ENCODE measurements at places on chromosomes 12 and 14. TPM values are rescaled to one million over a fixed set of nuclear protein-coding genes. Genes with fewer than 3 reads are reported as not detected.

Gene TM9SF1
- 36.6 TPM for polyA plus RNA-seq

- DNase-seq: no peak
Measured at GRCh38 chr12:126093908-126094307, 1028.7 kb downstream of the AACS start.

Gene ACRBP
- polyA plus RNA-seq: 4.9 TPM

GRCh38 chr12:97061171-97061570 is 154.1 kb downstream of the NEDD1 start:
- DNase-seq: no peak

DNA sequence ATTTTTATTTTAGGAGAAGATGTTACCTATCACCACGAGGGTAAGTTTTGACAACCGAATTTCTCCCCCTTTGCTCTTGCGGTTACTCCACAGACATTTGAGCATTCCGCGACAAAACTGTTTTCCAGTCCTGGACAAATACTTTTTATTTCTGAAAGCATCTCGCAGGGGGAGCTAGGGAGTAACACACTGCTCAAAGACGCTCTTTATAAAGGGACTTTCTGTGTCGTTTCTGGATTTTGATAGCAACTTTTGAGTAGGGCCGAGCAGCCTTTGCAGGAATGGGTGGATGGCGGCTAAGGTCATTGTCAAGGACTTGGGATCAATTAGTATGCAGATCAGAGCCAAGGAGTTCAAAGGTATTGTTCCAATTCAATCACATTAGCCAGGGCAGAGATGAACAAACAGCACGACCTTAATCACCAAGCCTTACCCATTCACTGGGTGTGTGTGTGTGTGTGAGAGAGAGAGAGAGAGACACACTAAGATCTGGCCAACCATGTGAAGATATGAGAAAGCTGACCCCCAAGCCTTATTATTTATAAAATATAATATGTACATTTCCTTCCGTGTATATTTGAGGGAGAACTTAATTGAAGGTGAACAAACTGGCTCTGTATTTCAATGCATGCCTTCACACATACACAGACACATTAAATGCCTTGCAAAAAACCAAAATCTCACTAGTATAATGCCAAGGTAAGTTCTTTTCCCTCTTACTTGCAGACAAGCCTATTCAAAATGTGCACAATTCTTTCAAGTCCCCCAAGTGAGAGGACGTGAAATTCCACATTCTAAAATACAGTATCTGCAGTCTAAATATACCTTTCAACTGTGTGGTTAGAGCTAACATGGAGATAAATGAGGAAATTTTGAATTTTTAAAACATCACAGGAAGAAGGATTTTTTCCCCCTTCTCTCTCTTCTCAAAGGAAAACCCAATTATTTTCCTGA is 613.8 kb downstream of the VRK1 start:
- DNase-seq: no peak

DNA sequence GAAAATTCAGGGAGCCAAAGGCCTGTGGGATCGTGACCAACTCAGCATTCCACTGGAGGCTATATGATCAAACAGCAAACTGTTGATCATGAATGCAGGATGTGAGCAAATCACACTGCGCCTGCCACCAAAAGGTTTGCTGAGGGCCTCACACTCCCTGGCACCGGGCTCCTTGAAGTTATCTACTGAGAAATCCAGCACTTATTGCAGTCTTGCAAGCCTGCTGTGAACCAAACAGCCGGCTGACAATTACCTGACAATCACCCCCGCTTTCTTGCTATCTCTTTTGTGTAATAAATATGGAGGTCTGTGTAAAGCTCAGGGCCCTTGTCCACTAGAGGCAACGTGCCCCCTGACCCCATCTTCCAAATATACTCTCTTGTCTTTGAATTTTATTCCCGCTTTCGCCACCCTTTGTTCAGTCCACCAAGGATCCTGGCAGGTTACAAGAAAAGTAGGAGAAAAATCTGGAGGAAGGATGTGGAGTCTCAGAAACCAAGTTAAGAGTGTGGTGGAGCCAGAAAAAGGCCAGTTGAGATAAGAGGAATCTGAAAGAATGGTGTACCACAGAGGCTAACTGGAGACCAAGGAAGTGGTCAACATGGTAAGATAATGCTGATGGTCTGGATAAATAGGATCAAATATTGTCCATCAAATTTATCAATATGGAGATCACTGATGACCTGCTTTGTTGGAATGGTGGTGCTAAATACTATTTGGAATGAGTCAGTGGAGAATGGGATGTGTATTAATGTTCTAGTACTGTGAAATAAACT is 229.2 kb downstream of the ALX1 start:
- DNase-seq: no peak

DNA sequence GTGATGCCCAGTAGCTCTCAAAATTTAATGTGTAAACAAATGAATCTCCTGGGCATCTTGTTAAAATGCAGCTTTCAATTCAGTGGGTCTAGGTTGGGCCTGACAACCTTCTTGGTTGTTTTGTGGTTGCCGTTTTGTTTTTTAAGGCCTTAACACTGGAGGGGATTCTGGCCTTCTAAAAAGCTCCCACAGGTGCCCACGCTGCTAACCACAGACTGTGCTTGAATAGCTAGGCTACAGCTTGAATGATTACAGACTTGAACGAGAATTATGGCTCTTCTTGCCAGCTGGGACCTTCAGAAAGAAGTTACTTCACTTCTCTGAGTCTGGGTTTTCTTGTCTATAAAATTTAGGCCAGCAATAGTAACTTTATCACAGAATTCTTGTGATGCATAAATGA is 1.3 kb upstream of the FLVCR2 start:
- DNase-seq: no peak

GRCh38 chr14:23559010-23559925 is 3.2 kb downstream of the THTPA start:
- DNase-seq: no peak

Gene PPP2R5E
- polyA plus RNA-seq: 43.7 TPM

- no peak for DNase-seq
Measured at GRCh38 chr14:75661499-75661814, 411 bp downstream of the TTLL5 start.

- DNase-seq: no peak
Measured at GRCh38 chr12:87085286-87085685, 829.1 kb upstream of the MGAT4C start.

GRCh38 chr14:90519262-90519920 is 122.6 kb downstream of the CALM1 start:
- DNase-seq: no peak

DNA sequence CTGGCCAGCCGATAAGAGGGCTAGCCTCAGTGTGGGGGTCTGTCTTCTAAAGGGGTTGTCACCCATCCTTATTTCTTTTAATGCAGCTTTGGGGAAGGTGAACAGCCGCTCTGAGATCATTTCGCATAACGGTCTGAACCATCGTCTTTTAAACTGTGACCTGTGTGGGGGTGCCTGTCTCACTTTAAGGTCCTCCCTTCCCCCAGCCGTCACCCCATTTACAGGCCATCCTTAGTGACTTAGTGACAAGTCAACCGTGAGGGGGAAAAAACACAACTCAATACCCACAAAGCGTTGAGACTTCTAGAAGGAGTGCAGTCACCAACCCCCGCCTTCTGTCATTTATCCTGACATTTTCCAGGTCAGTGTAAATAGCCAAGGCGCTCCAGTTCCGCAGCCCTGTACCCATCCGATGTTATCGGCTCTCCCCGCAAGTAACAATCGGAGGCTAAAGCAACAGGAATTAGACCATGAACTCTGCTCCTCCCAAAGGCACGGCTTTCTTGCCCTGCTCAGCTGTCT is 505 bp upstream of the DENND5B start:
- no peak for DNase-seq

- DNase-seq: no peak
Measured at GRCh38 chr12:130677957-130678558, 38.0 kb downstream of the RIMBP2 start.

GRCh38 chr14:82180139-82180538 is 646.5 kb upstream of the SEL1L start:
- DNase-seq: no peak

Gene ZDHHC22
- 0.79 TPM for polyA plus RNA-seq

DNA sequence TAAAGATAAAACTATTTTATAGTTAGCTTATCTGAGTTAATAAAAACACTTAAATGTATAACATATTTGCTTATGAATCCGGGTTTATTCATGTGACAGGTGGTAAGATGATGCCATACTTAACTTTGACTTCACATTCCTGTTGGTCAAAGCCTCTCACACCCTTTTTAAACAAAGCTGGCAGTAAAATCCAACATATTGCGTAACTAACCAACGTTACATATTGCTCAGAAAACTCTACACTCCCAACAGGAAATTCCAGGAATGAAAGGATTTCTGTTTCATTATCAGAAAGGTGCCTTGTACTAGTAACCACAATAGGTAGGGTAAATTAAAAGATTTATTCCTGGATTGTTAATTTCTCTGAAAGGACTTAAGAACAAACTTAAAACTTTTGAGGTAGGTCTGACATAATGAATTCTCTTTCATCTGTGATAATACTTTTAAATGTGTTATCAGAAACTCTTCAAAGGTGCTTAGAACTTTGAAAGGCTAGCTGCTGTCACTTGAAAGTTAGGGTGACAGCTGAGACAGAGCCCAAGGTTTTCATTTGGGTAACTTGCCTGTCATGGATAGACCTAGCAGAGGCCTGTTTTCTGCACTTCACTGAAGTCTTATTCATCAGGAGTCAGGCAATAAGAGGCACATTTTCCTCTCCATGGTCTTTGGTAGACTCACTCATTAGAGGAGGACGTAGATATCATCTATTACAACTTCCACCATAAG is 23.8 kb upstream of the CATSPERB start:
- no peak for DNase-seq

DNA sequence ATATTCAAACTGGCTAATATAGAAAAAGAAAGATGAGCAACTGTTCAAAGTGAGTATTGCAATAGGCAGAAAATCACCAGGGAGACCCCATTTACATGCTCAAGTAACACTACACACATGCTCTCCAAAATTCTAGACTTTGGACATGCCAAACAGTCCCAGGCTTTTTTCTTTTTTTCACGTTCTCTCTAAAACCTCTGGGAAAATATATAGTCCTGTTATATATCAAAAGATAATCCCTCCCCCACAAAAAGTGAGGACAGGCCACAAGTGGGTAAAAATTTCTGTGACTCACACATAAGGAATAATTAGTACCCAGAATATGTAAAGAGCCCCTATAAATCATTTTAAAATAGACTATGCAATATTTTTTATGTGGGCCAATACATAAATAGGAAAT is 55.2 kb downstream of the EFCAB11 start:
- no peak for DNase-seq

Gene C12orf42
- not detected for polyA plus RNA-seq

DNA sequence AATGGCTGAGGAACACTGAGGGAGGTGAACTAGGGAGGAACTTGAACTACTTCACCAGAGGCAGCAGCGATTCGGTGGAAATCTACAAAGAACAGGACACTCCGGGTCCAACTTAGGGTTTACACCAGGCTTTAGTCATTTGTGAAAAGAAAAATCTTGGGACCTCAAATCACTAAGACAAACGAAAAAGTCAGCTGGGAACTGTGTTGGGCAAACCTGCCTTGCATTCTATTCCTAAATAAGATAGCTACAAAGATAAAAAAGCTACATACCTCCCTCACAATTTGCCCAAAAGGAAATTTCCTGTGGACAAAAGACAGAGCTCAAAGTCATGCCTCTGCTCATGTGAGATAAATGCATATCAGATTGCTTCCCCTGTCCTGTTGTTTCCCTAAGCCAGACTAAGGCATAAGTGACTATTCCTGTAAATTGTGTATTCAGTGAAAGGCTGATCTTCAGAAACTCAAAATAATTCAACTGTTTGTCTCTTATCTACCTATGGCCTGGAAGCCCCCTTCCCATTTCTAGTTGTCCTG is 106.6 kb downstream of the APAF1 start:
- DNase-seq: no peak

DNA sequence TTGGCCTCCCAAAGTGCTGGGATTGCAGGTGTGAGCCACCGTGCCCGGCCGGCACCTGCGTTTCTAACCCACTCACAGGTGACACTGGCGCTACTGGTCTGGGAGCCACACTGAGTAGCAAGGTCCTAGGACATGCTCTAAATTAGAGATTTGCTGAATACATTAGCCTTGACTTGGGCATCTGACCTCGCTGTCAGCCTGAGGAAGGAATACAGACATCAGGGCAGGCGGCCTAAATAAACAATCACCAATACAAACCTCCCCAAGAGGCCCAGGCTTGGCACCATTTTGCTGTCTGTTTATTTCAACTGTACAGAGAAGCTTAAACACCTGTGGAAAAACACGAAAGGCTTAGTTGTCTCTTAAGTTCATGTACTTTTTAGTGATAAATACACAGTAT is 27.5 kb downstream of the P2RX4 start:
- no peak for DNase-seq

- no peak for DNase-seq
Measured at GRCh38 chr14:92380131-92380530, 57.2 kb downstream of the SLC24A4 start.

GRCh38 chr14:24892497-24893051 is 157.4 kb downstream of the STXBP6 start:
- no peak for DNase-seq

GRCh38 chr14:59332727-59333126 is 132.5 kb downstream of the GPR135 start:
- no peak for DNase-seq

GRCh38 chr12:124939421-124940142 is 25.1 kb upstream of the UBC start:
- peak; percentile 88 for DNase-seq

Data from renal cortex interstitium (tissue), 15 donors.